ENCODE measurements at places on chromosomes 1 and 21. TPM values are rescaled to one million over a fixed set of nuclear protein-coding genes. Genes with fewer than 3 reads are reported as not detected.

DNA sequence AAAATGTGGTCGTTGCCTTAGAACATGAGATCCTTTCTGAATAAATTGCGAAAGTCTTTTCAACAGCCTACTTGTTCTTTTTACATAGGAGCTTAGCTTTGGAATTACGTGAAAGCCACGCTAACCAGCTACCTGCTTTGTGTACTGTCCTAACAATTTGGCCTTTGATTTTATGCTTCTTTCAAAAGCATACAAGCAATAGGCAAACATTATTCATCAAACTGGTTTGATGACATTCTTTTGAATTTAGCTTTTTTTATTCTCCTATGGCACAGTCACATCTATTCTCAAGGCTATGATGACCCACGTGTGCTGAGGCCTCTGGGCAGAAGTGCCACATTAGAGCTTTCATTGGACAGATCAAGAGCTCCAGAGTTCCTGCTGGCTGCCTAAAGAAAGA lies 178.0 kb upstream of the DPT start:
- DNase-seq = no peak

- DNase-seq = peak; percentile 59
Measured at GRCh38 chr1:88985032-88985431, 7.4 kb downstream of the KYAT3 start.

- DNase-seq = no peak
Measured at GRCh38 chr21:33033094-33033951, 7.6 kb downstream of the OLIG2 start.

GRCh38 chr1:3676581-3677470 lies 24.5 kb downstream of the TP73 start:
- no peak for DNase-seq

DNA sequence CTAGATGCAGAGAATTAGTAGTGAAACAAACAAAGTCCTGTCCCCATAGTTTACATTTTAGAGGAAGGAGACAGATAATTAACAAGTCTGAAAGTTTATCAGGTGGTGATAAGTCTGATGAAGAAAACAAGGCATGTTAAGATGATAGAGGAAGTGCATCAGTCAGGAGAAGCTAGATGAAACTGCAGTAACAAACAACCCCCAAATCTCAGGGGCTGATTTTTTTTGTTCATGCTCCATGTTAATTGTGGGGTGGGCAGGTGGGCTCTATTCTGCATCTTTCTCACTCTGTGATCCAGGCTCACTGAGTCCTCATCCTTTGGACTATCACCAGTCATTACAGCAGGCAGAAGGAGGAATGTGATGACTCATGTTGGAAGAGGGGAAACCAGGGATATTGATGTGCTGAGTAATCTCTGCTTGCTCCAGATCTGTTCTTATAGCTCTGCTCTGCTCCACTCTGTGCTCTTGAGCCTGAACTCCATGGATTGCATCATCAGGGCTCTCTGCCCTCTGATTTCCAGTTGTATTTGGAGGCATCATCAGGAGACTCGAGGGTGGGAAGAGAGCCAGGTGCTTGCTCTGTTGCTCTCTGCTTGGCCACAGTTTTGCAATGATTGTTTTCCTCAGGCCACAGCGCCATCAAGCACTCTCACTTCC lies 166.9 kb downstream of the IER5 start:
- peak; percentile 94 for DNase-seq

DNA sequence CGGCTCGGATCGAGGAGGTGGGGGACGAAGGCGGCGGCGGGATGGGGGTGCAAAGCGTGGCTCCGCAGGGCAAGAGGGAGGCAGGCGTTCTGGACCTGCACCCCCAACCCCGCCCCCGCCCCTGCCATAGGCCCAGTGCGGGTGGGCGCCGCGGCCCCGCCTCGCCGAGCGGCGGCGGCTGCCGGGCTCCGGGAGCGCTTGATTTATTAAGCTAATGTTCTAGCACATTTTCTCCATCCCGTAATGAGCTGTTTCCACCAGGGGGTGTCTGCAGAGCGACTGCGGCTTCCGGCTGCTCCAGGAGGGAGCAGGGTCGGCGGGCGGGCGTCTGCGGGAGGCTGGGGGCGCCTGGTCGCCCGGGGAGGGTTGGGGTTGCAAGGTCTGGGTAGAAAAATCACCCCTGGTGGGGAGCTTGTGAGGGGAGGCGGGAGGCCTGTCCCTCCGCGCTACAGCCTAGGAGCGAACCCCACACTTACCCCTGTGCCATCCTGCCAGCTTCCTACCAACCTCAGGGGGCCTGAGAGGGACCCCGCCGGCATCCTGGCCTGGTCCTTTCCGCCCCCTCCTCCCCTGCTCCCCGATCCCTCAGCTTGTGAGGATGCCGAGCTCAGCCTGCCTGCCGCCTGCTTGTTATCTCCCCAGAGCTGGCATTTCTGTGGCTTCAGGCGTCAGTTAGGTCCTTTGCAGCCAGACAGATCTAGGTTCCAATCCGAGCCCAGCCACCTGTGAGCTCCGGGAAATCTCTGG lies 48.5 kb upstream of the ACOT11 start:
- DNase-seq = no peak

- DNase-seq = no peak
Measured at GRCh38 chr1:221366495-221367110, 375.3 kb downstream of the DUSP10 start.

DNA sequence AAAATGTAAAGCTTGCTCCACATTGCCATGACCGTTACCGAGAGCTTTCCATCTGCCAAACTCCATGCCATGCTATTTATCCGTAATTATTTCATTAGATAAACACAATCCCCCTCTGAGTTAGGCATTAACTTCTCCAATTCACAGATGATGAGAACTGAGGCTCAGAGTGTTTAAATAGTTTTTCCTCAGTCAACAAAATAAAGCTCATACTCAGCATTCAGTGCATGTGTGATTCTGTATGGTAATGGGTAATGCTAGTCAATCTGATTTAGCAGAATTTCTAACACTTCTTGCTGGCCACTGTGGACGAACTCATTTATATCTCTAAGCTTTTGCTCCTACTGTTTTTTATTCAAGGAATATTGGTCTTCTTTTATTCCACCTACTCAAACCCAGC lies 17.3 kb downstream of the SAMSN1 start:
- DNase-seq = no peak

- DNase-seq = no peak
Measured at GRCh38 chr1:30834253-30834652, 74.3 kb downstream of the SDC3 start.

GRCh38 chr21:34869545-34869944 lies 179.6 kb downstream of the RUNX1 start:
- no peak for DNase-seq

DNA sequence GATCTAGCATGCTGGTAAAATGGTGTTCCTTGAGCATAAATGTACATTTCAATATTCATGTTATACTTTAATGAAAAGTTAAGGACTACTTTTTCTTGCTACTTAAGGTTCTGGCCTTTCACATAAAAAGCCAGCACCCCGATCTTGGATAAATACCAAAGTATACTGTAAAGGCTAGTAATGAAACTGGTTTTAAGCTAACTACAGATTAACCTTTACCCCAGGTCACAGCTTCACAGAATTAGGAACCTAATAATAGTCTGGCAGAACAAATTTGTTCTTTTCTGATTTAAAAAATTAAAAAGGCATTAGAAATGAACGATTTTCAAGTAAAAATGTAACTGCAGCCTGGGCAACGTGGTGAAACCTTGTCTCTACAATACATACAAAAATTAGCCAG lies 23.5 kb downstream of the DIPK1A start:
- no peak for DNase-seq

- no peak for DNase-seq
Measured at GRCh38 chr1:6418668-6419396, 887 bp downstream of the HES2 start.

DNA sequence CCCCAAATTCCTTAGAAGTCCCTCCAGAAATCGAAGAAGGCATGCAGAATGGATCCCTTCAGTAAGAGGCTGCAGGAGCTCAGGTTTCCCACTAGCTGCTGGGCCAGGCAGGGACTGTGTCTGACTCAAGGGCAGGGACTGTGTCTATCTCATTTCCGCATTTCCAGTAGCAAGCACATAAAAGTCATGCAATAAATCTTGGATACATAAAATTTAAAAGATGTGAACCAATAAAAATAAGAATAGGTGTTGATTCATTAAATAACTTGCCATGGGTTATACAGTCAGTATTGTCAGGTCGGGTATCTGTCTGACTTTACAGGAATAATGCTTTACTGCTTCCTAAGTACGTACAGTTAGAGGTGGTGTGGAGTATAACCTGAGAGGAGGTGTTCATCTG lies 15.2 kb downstream of the PM20D1 start:
- no peak for DNase-seq

GRCh38 chr1:241808265-241808664 lies 39.7 kb upstream of the EXO1 start:
- no peak for DNase-seq

GRCh38 chr1:84298328-84298683 lies 3.2 kb upstream of the SAMD13 start:
- DNase-seq = no peak

The METTL18 gene
- polyA plus RNA-seq = 4.4 TPM

The DNAJB4 gene
- 51.6 TPM for polyA plus RNA-seq

The NBPF6 gene
- not detected for polyA plus RNA-seq

The HRNR gene
- polyA plus RNA-seq = not detected

The CLCC1 gene
- polyA plus RNA-seq = 45.2 TPM

The ADAMTSL4 gene
- 4.9 TPM for polyA plus RNA-seq

The TNFRSF18 gene
- 1.0 TPM for polyA plus RNA-seq
